ENCODE measurements at places on chromosomes 1 and 21.

DNA sequence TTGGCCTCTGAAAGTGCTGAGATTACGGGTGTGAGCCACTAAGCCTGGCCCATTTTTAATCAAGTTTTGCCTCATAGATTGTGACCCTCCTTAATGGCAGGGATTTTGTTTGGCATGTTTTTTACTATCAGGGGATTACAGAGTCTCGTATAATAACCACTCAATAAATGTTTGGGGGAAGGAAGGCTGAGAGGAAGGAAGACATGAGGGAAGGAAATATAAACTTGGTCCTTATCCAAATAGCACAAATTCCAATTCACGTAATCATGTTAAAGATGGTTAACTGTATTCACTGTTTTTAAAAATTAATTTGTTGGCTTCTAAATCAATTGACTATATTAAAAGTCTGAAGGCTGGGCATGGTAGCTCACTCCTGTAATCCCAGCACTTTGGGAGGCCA is 30.9 kb upstream of the SERTAD4 start:
- no peak for DNase-seq

DNA sequence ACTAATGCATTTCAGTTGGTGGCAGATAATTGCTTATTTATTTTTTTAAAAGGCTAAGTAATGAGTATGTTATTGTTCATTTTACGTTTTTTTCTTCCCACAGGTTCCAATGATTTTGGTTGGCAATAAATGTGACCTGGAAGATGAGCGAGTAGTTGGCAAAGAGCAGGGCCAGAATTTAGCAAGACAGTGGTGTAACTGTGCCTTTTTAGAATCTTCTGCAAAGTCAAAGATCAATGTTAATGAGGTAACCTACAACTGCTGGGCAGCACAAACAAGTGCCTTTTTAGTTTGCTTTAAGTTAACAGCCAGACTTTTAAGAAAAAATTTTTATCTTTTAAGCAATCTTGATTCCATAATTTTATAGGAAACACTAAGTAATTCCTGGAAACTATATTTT is 35.0 kb downstream of the INKA2 start:
- DNase-seq = no peak

DNA sequence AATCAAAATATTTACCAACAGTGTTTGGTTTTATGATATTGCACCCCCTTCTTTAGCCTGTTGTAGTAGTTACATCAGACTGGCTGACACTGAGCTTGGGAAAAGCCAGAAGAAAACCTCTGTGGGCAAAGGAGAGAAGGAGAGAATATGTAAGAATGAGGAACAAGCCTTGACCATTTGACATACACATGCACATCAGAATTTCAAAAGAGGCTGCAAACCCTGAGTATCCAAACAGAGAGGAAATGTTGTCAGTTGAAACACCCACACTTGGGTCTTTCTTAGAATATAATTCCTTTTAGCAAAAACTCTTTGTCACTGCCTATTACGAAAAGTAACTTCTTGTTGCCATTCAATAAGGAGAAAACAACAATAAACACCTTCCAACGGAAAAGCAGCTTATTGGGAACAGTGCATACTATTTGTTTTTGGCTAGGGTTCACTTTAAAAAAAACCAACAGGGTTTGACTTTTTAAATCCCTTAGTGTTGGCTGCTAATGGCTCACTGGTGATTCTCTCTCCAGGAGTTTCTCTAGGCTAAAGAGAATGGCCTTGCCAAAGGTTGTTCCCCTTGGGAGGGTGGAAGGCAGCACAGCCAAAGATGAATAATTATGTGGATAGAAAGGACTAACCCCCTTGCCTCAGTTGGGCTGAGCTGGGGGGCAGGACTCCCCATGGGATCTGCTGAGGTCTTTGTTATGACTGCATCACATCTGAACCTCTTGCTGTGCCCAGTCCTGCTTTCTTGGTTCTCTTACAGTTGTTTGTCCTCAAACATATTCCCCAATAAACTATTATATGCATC is 48.9 kb downstream of the GORAB start:
- no peak for DNase-seq

DNA sequence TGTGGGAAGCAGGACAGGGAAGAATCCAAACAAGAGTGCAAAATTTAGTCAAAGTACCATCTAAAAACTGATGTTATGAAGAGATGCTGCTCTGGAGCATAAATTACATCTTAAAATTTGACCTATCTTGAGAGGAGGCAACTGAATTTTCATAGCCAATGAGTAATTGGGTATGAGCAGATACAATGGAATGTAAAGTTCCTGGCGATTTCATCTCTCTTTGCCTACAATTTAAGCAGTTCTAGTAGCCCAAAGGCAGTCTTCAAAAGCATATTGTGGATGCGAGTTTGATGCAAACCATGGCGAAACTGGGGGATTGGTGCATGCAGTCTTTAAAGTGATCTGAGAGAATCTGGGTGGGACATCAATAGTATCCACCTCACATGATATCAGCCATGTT is 1265.9 kb downstream of the BRINP3 start:
- no peak for DNase-seq

GRCh38 chr1:228154670-228155571 is 5.2 kb downstream of the GJC2 start:
- DNase-seq = peak; percentile 10

DNA sequence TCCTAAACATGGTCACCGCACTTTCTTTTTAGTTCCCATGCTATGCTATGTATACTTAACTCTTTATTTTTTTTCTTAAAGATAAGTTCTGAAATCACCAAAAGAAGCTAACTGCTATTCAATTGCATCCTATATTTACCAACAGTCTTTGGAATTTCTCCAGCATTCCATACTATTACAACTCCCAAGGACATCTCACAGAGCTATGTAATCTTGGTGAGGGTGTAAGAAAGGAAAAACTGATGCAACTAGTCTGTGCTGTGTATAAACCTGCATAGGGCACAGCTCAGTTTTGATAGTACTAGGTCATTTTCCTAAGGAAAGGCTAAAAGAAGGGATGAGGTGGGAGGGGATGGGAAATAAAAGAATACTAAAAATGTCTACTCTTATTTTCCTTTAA is 78.0 kb downstream of the PTPN14 start:
- no peak for DNase-seq

- DNase-seq = no peak
These were observed 8.0 kb upstream of the RNPC3 start for GRCh38 chr1:103517380-103518047.

GRCh38 chr1:68528243-68528642 is 31.4 kb upstream of the DEPDC1 start:
- no peak for DNase-seq

DNA sequence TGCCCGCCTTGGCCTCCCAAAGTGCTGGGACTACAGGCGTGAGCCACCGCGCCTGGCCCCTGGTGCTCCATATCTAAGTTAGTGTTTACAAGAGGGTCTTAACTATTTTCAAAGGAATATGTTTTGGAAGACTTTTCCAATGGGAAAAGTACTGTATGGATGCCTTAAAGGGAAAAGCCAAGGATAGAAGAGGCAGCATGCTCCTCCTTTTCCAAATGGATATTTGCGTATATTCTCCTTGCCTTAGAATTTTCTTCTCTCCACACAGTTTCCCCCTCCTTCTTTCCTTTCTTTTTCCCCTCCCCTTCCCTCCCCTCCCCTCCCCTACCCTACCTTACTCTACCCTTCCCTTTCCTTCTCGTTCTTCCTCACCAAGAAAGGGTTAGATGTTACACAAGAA is 29.3 kb upstream of the DOCK7 start:
- DNase-seq = no peak

- DNase-seq = no peak
These were observed 78.5 kb downstream of the PLXNA2 start for GRCh38 chr1:208165659-208166058.

DNA sequence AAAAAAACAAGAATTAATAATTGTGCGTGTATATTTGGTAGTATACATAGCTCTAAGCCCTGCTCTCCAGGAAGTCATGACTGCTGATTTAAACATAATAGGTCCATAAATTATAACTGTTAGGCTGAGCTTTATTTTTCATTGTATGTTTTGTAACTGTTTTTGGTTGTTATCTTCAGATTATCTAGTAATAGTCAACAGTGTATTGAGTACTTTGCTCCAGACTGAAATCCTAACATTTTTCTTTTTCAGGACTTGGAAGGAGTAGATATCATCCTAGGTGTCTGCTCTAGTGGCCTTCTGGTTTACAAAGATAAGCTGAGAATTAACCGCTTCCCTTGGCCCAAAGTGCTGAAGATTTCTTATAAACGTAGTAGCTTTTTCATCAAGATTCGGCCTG is 90.9 kb downstream of the TMEM200B start:
- DNase-seq = no peak

GRCh38 chr1:35640380-35641232 is 720 bp downstream of the PSMB2 start:
- DNase-seq = no peak

GRCh38 chr1:14652840-14653239 is 54.4 kb downstream of the KAZN start:
- DNase-seq = no peak

- no peak for DNase-seq
These were observed 844.3 kb downstream of the KCNT2 start for GRCh38 chr1:195763907-195764374.

- no peak for DNase-seq
These were observed 40.1 kb upstream of the LRRC8D start for GRCh38 chr1:89780721-89781120.

DNA sequence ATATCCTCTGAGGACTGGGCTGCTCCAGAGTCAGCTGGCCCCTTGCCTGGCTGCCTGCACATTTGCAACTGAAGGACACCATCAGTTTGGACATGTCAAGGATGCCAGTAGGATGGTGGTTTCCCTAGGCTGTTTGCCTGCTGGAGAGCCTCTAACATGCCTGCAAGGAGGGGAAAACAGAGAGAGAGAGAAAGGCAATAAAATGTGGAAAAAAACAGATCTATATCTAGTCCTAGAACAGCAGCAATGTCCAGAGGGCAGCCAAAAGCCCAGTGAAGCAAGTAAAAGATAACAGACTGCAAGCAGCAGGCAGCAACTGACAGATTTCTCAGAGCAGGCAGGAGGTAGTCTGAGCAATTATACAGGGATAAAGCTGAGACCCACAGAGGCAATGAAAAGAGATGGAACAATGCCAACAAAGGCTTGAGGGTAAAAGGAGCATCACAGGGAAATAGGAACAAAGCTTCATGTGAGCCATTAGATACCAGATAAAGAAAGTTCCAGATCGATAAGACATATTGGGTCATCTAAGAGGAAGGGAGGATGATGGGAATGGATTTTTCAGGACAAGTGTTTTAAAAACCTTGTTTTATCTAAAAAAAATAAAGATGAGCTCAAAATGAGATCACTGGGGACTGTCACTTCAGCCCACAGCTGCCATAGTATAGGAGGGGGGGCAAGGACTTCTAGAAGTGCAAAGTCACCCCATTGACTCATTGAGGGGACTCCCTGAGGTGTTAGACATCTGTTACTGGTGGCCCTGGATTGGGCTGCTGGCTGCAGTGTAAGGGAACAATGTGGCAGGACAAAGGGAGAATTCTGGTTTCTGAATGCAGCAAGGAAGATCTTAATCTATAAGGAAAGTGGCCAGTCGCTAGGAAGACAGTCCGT is 38.6 kb upstream of the GADD45A start:
- DNase-seq = peak; percentile 80

- no peak for DNase-seq
These were observed 505.2 kb downstream of the SMYD3 start for GRCh38 chr1:246001837-246002230.

DNA sequence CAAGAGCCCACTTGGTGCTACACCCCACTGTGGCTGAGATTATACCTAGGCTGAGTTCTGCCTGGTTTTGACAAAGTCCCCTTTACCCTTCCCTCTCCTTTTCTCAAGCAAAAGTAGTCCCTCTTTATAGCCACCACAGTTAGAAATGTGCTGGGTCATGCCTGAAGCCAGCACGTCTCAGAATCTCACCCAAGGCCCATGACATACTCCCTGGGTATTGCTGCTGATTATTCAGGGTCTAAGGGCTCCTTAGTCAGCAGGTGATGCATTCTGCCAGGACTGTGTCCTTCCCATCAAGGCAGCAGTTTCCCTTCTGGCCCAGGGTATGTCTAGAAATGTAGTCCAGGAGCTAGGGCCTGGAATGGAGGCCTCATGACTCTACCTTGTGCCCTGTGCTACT is 67.3 kb upstream of the COX20 start:
- DNase-seq = no peak

- no peak for DNase-seq
These were observed 83.4 kb downstream of the ADSS2 start for GRCh38 chr1:244368279-244368678.

DNA sequence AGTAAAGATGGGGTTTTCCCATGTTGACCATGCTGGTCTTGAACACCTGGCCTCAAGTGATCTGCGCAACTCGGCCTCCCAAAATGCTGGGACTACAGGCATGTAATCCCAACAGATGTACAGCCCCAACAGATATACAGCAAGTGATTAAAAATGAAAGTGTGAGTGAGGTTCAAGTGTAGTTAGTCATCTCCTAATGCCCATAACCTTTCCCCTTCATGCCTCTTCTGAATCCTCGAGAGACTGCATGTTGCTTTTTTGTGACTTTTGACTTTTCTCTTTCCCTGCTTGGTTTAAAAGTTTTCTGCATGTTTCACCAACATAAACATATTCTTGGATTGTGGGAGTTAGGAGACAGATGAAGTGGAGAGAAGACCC is 31.2 kb downstream of the KCNK2 start:
- DNase-seq = no peak

- no peak for DNase-seq
These were observed 22.5 kb downstream of the DPT start for GRCh38 chr1:168706391-168706992.

DNA sequence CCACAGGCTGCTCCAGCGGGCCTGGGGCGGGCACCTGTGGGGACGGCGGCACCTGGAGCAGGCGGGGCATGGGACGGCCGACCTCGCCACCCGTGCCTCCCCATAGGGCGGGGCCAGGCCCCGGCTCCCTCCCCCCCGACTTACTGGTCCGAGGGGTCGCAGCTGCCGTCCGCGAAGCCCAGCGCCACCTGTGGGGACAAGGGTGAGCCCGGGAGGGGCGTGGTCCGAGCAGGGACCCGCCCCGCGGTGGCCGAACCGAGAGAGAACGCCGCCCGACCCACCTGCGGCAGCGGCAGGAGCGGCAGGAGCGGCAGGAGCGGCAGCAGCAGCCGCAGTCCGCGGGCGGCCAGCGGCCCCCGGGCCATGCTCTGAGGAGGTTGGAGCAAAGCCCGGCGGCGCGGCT is at the start of gene TMEM52:
TMEM52 (minus strand) TSS at position 379 of the 403 bp plus-strand sequence; CDS start at position 365, 14 bp downstream.
- DNase-seq = no peak

- DNase-seq = no peak
These were observed 14.6 kb downstream of the SYF2 start for GRCh38 chr1:25217598-25218232.

DNA sequence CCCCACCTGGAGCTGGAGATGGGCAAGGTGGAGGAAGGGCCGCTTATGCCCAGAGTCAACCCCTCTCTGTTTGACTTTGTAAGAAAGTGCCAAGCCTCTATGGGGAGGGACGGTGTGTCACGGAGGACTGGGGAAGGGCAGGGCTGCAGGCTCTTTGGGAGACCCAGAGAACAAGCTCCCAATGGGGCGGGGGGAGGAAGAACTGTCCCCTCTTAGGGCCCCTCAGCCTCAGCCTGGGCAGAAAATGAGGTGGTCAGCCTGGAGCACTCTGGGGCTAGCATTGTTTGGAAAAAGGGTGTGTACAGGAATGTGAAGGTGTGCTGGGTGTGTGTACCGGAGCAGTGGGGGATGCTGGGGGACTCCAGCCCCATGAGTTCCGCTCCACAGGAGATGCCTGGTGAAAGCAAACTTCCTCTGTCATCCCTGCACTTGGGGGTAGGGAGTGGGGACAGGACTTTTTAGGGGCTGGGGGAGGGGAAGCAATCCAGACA is 1.2 kb upstream of the INAVA start:
- DNase-seq = no peak
